ENCODE measurements at places on chromosomes 4 and X. TPM values are rescaled to one million over a fixed set of nuclear protein-coding genes. Genes with fewer than 3 reads are reported as not detected.

ARHGAP6 gene
- 0.01 TPM for total RNA-seq

FAM184B gene
- 0.01 TPM for total RNA-seq

GAGE12J gene
- total RNA-seq: not detected

GDPD2 gene
- total RNA-seq: 0.03 TPM

PNMA5 gene
- total RNA-seq: not detected

FRMD7 gene
- not detected for total RNA-seq

NDST4 gene
- not detected for total RNA-seq

CFI gene
- 0.86 TPM for total RNA-seq

FMR1NB gene
- total RNA-seq: not detected

MAGEB17 gene
- not detected for total RNA-seq

SLC10A4 gene
- total RNA-seq: 4.4 TPM

CSAG1 gene
- 0.24 TPM for total RNA-seq

PPP1R3F gene
- 3.1 TPM for total RNA-seq

DGKK gene
- not detected for total RNA-seq

TCEANC gene
- 0.70 TPM for total RNA-seq

FGFR3 gene
- total RNA-seq: 2.7 TPM
